Astrocyte of the cerebellum (primary cell): ENCODE measurements at places on chromosomes 16 and 17.

GRCh38 chr17:48241131-48241591 is 133.6 kb downstream of the SNX11 start:
- peak; percentile 37 for DNase-seq

DNA sequence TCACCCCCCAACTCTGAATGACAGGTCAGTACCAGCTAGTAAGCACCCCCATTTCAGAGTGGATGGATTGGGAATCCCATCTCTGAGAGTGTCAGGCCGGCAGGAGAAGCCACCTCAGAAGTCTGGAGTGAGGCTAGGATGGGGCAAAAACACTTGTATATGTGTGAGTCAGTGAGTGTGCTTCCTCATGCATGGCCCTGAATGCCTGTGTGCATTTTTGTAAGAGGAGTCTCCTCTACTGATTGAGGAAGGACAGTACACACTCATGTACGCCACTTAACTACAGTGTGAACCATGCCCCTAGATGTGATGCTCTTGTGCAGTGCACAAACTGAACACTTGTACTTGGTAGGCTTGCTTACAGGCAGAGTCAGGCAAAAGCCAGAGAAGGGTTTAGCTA is 22.3 kb upstream of the NAGS start:
- no peak for DNase-seq

DNA sequence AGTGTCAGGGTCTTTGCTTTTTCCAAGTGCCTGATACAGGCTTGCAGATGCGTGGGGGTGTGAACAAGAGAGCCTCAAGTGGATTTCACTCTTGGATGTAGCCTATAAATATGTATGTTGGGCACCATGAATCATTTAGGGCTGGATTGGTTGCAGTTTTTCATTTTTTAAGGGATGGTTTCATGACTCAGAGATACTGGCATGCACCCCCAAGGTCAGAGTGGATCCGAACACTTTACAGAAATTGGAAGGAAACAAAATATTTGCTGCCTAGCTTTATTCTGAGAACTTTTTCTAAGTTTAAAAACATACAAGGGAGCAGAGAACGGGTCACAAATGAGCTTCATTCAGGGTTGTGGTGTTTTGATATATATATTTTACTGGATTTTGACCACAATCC is 436.8 kb upstream of the ERCC4 start:
- DNase-seq = no peak

DNA sequence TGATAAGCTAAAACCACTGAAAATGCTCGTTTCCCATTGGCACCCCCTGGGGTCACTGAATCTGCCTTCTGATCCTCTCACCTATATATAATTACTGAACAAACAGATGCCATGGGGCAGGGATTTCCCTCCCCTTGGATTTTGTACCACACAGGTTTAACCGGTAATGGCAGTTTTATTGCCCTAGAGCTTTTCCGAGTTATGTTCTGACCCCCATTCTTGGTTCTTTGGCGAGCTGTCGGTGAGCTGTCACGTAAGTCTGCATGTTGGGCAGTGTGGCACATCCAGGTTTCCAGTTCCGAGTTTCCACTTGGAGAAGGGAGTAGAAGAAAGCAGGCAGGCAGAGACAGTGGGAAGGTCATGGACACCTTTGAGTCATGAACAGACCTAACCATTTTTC is 7.1 kb downstream of the TMEM97 start:
- DNase-seq = no peak

DNA sequence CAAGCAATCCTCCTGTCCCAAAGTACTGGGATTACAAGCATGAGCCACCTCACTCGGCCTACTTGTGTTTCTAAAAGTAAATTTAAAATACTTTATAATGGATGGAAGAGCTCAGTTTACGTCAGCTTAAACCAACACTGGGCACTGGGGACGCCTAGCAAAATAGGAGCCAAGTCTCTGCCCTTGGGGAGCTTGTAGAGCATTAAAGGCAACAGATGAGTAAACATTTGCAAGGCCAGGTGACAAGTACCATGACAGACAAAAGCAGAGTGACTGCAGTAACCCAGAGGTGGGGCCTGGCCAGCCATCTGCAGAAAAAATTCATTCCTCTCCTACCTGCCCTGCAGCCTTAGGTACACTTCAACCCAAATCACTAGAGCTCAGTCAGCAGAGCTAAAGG is 12.1 kb upstream of the NLK start:
- DNase-seq = no peak

DNA sequence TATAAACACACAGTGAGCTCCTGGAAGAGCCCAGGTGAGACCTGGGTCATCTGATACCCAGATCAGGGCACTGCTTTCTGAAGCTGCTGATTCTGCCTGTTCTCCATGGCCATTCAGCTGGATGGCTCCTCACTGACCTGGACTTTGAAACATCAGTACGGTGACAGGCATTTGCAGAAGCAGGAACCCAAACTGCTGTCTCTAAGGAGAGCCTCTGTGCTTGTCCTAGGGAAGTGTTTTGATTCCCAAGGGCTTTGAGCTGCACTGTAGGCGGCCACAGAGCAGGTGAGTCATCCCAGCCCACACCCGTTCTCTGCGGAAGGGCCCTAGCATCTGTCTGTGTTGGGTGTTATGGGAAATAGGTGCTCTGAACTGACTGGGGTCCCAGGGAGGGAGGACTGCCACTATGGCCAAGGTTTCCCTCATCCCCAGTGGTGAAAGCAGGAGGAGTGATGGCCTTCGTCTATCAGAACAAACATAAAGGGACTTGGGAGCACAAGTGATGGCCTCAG is 60.7 kb upstream of the ADCY9 start:
- DNase-seq = no peak

GRCh38 chr17:55198690-55199370 is 65.9 kb upstream of the HLF start:
- DNase-seq = peak; percentile 20

GRCh38 chr16:57758331-57759117 is 23.0 kb downstream of the KATNB1 start:
- DNase-seq = no peak

GRCh38 chr16:51592535-51593300 is 441.6 kb upstream of the SALL1 start:
- DNase-seq = no peak

GRCh38 chr17:77325577-77326075 is 184.9 kb downstream of the SEC14L1 start:
- DNase-seq = no peak

GRCh38 chr16:19014461-19014860 is 30.7 kb downstream of the TMC7 start:
- DNase-seq = no peak

DNA sequence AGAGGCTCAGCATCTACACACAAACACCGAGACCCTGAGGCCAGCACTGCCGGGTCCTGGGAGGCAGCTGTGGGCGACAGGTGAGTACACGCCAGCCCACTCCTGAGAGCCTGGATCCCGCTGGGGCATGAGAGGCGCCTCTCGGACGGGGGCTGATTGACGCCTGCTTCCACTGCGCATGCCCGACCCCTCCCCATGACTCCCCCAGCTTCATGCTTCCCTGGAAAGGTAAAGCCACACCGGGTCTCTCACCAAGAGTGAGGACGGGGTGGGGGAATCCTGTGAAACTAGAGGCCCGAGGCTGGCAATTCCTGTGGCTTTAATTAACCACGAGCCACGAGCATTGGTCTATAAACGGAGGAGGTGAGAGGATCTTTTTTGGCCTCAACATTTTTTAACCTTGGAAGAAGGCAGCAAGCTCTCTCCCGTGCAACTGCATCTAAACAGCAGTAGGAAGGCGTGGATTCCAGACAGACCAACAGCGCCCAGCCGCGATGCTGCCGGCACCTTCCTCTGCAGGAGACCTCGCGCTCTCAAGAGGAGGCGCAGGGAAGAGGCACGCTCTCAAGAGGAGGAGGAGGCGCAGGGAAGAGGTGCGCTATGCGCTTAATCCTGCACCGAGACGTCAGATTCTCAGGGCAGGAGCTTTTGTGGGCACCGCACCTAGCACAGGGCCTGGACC is 71.8 kb upstream of the METRNL start:
- no peak for DNase-seq

DNA sequence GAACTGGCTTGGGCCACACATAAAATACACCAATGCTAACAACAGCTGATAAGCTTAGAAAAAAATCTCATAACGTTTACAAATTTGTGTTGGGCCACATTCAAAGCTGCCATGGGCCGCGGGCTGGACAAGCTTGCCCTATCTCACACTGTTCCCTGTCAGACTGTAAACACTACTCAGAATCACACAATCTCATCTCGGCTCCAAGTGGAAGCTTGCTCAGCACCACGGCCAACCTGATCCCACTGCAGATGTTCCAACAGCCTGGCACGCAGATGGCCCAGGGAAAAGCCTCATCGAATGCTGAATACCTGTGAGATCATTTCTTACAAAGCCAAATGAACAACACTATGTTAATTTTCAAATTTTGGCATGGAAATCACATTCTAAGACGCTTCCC is 125.8 kb downstream of the ANKRD11 start:
- no peak for DNase-seq

DNA sequence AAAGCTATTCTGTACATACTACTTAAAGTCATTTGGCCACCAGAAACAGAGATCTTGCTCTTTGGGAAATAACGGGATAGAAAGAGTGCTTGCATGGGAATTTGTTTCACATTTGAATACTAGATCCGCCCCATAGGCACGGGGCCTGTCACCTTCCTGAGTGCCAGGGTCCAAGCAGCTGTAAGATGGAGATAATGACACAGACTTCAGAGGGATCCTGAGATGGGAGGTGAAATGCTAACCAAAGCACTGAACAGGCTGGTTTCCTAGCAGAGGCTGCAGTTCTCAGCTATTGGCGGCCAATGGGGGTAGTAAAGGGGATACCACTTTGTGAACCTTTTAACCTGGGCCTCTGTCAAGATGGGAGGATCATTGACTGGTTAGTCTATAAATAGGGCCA is 225.4 kb downstream of the IRF8 start:
- no peak for DNase-seq

DNA sequence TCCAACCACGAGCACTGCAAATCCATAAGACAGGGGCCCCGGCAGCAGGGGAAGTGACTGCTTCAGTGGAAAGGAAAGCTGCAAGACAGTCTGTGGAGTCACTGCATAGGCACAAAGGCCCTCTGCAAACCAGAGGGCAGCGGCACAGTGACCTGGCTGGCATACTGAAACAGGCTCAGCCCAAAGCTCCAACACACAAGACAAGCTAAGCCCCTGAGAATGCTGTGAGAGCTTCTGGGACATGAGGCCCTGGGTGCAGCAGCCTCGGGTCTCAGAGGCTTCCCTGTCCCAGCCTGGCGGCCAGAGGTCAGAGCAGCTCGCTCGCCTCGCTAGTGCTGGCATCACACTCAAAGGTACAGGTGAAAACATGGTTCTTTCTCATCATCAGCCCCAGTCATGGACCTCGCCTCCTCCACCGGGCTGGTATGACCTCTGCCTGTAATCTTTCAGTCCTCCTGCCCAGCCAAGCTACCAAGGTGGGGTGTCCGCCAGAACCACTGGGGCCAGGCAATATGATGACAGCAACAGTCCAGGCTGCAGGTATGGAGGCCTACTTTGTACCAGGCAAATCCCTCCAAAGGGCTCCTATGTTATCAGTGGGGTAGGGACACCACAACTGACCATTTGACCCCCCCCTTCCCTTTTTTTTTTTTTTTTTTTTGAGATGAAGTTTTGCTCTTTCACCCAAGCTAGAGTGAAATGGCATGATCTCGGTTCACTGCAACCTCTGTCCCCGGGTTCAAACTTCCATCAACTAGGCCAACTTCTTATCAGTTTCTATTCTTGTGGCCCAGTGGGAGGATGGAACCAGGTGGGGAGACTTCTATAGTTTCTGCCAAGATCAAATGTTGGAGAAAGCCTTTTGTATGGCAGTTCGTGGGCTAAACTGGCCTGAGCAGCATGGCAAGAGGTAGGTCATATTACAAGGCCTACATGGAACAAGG is 19.2 kb downstream of the ST3GAL2 start:
- DNase-seq = no peak

DNA sequence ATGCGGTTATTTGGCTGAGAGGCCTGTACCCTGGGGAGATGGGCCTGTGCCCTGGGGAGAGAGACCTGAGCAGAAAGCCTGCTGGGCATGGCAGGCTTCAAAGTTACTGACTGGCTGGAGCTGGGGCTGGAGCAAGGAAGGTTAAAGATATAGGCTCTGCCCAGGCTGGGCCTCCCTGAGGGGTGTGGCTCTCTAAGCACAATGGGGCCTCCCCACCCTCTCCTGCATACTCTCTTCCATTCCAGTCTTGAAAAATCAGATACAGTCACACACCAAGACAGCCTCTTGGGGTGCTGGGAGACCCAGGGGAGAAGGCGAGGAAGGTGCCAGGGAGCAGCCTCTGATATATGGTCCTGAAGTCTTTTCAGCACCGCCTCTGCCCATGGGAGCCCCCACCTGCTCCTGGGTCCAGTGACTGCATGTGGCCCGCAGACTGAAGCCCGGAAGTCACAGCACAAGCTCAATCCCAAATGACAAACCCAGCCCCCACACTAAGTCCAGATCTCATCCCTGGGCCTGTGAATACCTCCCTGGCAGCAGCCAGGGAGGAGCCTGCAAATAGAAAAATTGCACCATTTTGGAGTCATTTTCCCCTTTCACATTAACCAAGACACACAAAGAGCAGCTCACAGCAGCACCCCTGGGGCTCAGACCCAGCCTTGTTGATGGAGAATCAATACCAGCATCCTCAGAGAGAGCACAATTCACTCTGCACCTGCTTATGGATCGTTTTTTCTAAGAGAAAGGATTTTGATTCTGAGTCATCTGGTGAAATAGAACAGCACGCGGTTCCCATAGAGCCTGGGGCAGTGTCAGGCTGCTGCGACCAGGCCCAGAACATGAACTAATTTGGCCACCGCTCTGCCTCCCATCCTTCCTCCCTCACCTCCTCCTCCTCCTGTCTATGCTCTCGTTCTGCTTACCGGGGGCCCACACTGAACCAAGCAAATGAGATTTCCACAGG is 25.6 kb upstream of the CACNG1 start:
- DNase-seq = no peak

DNA sequence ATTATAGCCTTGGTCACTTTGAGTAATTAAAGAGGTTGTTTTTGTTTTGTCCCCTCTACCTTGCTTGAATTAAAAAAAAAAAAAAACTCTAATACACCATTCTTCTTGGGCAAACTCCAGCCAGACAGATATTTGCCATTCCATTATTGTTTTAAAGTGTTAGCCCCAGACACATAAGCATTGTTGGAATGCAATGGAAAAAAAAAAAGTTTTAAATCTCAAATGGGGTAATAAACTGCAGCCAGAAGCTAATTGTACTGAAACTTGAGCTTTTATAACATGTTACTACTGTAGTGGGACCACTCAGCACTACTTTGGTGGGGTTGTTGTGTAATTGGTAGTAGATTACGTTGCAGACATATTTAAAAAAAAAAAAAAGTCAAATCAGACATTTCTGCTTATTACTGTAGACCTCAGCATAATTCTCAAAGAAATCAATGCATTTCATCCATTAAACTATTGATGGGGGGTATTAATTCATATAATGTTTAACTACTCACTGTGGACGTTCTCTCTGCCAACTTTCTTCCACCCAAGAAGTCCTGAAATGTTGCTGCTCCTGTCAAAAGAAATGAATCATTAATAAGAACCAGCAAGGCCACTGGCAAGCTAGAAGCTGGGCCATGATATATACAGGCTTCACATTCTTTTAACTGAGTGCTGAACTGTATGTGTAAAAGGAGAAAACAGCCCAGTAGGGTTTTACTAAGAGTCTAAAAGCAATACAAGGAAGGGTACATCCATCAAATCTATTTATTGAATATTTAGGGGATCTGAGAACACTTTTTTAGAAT is 626.6 kb upstream of the SOX9 start:
- DNase-seq = peak; percentile 40
